SK-N-MC (cell line): ENCODE measurements at places on chromosomes 13 and 19.

GRCh38 chr13:102589301-102589822, 7.4 kb upstream of the TPP2 start:
- DNase-seq = no peak

DNA sequence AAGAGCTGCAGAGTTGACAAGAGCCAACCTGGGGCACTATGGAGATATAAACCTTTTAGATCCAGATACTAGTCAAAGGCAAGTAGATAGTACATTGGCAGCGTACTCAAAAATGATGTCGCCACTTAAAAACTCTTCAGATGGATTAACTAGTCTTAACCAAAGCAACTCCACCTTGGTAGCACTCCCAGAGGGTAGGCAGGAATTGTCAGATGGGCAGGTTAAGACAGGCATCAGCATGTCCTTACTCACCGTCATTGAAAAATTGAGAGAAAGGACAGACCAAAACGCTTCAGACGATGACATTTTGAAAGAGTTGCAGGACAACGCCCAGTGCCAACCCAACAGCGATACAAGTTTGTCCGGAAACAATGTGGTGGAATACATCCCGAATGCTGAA, 8.9 kb downstream of the ZNF507 start:
- DNase-seq = no peak

DNA sequence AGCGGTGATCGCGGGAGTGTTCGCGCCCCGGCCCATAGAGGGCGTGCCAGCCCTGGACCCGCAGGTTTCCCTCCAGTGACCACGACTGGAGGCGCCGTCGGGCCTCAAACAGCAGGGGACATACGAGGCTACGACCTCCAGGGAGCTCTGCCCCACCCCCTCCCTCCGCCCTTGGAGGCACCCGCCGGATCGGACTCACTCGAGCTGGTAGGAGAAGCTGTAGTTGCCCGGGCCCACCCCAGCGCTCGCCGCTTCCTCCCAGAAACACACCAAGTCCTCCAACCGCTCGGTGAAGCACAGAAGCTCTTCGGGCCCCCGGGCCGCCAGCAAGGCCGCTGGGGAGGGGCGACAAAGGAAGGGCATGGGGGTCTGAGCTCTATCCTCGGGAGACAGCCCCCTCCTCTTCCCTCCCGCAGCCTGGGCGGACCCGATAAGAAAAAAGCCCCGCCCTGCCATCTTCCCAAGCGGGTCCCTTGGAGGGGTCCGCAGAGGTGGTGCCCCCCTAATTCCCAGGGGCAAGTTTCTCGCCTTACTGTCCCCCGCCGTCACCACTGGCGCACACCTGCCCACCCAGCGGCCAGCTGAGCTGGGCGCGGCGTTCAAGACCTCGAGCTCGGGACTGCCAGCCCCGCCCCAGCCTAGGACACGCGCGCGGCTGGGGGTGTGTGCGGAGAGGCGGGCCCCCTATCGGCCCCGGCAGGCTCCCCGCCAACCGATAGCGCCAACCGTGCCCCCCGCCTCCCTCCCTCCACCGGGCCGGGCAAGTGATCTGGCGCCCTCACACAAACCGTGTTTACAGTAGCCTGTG, 1.0 kb downstream of the EPOR start:
- no peak for DNase-seq

GRCh38 chr13:100535426-100536135, 53.0 kb downstream of the GGACT start:
- DNase-seq = no peak

DNA sequence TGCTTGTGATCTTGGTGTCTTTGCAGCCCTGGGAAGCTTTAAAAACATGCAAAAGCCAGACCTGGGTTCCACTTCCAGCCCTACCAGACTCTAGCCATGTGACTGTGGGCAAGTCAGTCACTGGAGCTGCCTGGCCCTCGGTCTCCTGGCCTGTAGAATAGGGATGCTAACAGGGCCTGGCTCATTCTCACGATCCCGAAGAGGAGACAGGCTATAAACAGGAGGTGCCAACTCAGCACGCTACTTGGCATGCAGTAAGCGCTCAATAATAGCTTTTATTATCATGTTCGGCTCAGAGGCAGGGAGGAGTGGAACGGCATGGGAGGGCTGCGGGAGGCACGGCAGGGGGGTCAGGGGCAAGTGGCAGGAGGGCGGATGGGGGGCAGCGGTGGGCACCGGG, 1.7 kb downstream of the CTXN1 start:
- no peak for DNase-seq

- DNase-seq = no peak
Measured at GRCh38 chr19:47229676-47230053, 1.3 kb downstream of the BBC3 start.

- DNase-seq = no peak
Measured at GRCh38 chr13:76833441-76833954, 52.7 kb downstream of the KCTD12 start.

GRCh38 chr19:4352701-4353121, 9.3 kb downstream of the MPND start:
- DNase-seq = no peak

DNA sequence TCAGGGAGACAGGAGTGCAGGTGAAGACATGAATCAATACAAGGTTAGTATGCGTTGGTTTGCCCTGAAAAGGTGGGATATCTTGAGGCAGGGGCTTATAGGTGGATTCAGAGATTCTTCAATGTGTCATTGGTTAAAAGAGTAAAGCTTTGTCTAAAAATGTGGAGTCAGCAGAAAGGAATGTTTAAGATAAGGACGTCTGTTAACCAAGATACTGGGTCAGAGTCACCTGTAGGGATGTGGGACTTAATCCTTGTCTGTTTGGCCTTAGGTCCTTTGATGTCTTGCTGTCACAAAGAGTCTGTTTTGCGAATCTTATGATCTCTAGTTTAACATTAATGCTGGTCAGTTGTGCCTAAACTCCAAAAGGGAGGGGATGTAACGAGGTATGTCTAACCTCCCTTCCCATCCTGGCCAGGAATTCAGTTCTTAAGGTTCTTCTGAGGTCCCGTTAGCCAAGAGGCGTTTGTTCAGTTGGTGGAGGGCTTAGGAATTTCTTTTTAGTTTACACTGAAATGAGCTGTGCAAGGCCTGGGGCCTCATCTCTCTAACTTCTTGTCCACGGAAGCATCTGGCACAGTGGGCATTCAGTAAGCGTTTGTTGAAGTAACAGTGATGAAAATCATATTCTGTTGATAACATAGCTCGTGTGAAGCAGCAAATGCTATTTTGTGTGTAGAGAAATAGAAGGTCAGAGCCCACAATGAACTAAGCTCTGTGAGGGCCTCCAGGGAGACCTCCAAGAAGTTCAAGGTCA, 96.2 kb upstream of the RNF113B start:
- DNase-seq = no peak

- no peak for DNase-seq
Measured at GRCh38 chr13:73466561-73466960, 407.8 kb downstream of the KLF5 start.

- DNase-seq = no peak
Measured at GRCh38 chr19:763869-764268, 13.0 kb downstream of the MISP start.

- DNase-seq = no peak
Measured at GRCh38 chr13:83024955-83025594, 857.2 kb downstream of the SLITRK1 start.

DNA sequence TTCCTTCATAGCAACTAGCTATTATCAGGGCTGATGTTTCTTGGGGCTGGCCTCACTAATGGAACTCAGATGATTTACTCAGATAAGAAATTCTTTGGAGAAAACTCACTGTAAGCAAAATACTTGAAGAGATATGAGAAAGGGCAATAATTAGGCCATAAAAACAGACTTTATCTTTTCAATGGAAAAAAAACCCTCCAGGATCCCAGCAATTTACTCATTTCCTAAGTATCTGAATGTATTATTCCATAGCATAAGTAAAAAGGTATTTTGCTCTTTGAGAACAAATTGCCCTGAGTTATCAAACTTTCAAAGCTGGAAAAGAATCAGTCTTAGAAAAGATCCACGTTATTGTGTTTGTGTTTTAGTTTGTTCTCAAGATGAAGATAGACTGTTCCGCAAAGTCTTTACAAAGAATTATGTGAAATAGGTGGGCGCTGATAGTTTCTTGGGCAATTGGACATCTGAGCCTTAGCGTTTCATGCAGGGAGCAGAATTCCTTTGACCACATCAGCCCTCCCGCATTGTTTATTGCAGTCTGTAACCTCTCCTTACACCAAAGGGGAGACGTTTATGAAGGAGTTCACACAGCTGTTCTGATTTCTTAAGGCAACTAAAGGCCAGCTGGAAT, 29.1 kb upstream of the CSNK1A1L start:
- DNase-seq = peak; percentile 6

DNA sequence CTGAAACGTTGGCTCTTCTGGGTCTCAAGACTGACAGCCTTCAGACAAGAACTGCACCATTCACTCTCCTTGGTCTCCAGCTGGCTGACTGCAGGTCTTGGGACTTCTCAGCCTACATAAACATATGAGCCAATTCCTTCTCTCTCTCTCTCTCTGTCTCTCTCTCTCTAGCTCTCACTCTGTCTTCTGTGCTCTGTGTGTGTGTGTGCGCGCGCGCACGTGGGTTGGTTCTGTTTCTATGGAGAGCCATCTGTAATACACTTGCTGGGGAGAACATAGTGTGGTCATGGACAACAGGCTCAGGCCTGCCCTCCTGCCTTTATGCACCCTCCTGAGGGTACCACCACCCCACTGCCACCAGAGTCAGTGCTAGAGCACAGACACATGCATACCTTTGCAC, 13.7 kb upstream of the SERPINE3 start:
- no peak for DNase-seq

GRCh38 chr19:42207767-42208271, 9.7 kb downstream of the DEDD2 start:
- no peak for DNase-seq

DNA sequence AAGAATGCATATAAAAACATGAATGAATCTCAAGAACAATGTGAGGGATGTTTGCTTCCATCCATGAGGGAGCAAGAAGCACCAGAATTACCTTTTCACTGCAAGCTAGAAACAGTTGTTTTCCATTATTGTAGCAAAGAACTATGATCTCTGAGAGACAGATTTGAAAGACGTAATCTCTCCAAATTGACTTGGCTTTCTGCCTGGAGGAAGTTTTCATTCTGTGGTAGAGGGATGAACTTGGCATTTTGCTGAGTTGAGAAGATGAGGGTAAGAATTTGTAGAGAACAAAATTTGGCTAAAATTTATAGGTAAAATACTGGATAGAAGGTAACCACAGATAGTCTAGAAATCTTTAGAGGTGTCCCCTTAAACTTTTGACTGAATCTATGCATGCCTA, 496.8 kb downstream of the TDRD3 start:
- no peak for DNase-seq

- DNase-seq = no peak
Measured at GRCh38 chr13:28537171-28537570, 42.2 kb upstream of the FLT1 start.

GRCh38 chr19:5563935-5564612, 3.7 kb downstream of the TINCR start:
- DNase-seq = no peak

DNA sequence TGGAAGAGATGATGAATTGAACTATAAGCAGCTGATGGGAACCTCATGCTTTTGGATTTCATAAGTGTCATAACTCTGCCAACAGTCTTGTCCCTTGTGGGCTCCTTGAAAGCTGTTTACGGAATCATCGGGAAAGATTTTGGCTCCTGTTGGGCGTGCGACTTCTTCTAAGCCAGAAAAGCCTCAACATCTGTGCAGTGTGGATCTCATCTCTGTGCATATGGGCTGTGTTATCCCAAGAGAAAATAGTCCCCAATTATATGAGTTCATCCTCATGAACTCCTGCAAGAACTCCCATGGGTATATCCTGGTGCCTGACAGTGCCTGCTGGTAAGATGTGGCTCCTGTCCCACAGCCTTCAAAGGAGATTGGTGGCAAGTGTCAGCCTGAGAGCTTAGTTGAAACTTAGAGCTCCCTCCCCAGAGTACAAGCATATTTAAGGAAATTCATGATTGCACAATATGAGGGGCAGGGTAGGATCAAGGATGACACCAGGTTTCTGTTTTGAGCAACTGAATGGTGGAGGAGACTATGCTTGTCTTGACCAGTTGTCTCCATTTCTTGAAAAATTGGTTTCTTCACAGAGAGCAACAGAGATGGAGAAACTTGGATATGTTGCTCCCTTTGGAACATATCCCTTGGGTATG, 243.5 kb downstream of the ITGBL1 start:
- no peak for DNase-seq

DNA sequence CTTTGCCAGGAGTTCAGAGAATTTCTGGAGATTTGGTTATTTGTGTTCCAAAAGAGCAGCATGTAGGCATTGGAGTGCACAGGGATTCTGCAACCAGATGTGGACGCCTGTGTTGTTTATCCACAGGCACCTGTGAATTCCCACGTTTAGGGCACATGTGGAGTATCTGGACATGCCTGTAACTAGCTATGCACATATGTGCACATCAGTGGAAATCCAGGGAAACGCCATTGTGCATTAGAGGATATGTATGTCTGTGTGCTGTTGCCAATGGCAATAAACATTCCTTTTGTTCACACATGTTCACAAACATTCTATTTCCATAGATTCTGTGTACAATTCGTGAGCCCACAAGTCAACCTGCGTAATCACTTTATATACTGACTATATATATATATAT, 34.7 kb downstream of the OLFM2 start:
- DNase-seq = no peak

DNA sequence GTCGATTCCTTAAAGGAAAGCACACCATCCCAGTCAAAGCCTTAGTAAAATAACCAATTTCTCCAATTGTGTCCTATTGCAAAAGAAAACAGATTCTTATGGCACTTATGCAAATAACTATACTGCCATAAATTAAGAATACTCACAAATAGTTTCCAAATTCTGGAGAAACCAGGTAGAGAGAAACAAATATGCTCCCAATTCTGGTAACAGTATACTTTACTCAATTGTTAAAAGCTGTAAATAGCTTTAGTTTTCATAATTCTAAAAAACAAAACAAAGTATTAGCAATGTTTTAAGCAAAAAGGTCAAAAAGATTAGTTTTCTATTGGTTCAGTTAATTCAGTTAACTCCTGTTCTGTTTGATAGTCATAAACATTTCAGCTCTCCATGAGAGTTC, 18.2 kb upstream of the UBAC2 start:
- no peak for DNase-seq

- DNase-seq = no peak
Measured at GRCh38 chr13:98568918-98569317, 8.0 kb downstream of the STK24 start.

DNA sequence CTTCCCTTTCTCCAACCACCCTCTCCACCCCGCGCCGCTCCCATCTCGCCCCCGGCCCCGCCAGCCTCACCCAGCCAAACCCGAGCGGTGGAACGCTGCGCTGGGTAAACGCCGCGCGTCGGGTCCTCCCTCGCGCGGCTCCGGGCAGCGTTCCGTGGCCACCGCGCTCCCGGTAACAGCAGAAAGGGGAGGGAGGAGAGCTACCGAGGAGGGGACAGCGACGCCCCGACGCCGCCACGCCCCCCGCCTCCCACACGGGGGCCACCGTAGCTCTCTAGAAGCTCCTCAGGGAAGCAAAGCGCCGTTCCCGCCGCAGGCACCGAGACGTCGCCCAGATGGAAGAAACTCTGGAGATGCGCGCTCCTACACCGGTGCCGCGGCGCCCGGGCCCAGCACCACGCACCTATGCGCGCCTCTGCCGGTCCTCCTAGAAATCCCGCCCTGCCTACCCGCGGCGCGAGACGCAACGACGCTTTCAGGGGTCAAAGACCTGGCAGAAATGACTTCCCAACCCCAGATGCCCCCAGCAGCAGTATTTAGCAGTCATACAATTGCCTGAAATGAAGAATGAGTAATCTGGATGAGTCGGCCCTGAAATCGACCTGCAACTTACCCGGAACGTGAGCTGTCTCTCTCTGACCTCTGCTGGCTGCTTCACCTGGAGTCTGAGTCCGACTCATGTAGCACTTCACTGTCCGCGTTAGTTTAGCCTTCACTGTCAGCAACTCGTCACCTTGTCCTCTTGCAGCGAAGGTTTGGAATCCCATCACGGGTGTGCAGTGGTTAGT, at the start of gene RUBCNL:
RUBCNL (minus strand) TSS at position 189 of the 788 bp plus-strand sequence. CDS start 14,777 bp downstream, outside the sequence.
- DNase-seq = no peak
